ENCODE measurements at places on chromosomes 7 and 10. TPM values are rescaled to one million over a fixed set of nuclear protein-coding genes. Genes with fewer than 3 reads are reported as not detected.

DNA sequence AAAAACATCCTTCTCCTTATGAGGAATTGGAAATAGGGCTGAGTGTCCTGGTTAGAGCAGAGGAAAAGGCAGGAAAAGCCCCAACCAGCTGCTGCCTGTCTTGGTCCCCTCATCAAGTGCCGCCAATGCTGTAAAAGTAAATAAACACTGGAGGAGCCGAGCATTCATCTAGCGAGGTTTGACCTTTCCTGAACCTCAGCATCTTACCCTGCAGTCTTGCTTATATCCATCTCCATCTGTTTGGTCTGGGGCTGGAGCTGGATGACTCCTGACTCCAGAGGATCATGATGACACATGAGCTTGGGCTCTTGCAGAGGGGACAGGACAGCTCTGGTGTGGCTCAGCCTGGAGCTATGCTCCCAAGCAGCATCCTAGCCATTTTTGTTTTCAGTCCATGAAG, 501.1 kb downstream of the TNS3 start:
- no peaks in the 10 kb centered on the region for H3K27me3 ChIP-seq
- no peaks in the 10 kb centered on the region for H3K36me3 ChIP-seq
- no peak overlapping the region for H3K4me3 ChIP-seq
- H3K4me1 ChIP-seq = peaks cover 18% of the 10 kb centered on the region

DNA sequence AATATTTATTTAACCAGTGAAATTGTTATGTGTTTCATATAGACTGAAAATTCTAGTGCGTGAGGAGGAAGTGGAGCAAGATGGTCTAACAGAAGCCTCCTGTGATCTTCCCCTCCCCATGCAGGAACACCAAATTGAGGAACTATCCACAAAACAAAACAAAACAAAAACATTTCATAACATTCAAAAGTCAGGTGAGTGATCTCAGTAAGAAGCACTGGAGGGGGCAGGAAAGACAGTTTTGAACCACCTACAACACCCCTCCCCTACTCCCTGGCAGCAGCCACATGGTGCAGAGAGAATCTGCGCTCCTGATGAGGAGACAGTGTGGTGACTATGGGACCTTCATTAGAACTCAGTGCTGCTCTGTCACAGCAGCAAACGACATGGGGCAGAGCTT, 221.9 kb upstream of the SEMA3C start:
- H3K27ac ChIP-seq = no peak overlapping the region
- no peaks in the 10 kb centered on the region for H3K36me3 ChIP-seq
- H3K4me3 ChIP-seq = no peak overlapping the region
- no peak for DNase-seq

GRCh38 chr10:74587109-74587854, 239.1 kb upstream of the KAT6B start:
- H3K27ac ChIP-seq = no peak overlapping the region
- no peaks in the 10 kb centered on the region for H3K27me3 ChIP-seq
- no peaks in the 10 kb centered on the region for H3K36me3 ChIP-seq
- no peak for DNase-seq
- H3K4me3 ChIP-seq = no peak overlapping the region

- peaks cover 36% of the 10 kb centered on the region for H3K27me3 ChIP-seq
- H3K36me3 ChIP-seq = no peaks in the 10 kb centered on the region
- DNase-seq = no peak
- H3K27ac ChIP-seq = no peak overlapping the region
Measured at GRCh38 chr7:1421946-1422345, 37.3 kb downstream of the MICALL2 start.

- no peaks in the 10 kb centered on the region for H3K27me3 ChIP-seq
- H3K27ac ChIP-seq = no peak overlapping the region
- no peaks in the 10 kb centered on the region for H3K4me1 ChIP-seq
- H3K36me3 ChIP-seq = no peaks in the 10 kb centered on the region
- H3K4me3 ChIP-seq = no peak overlapping the region
Measured at GRCh38 chr10:109432281-109432680, 491.0 kb downstream of the XPNPEP1 start.

- peaks cover 12% of the 10 kb centered on the region for H3K4me1 ChIP-seq
- no peak overlapping the region for H3K27ac ChIP-seq
- no peaks in the 10 kb centered on the region for H3K36me3 ChIP-seq
Measured at GRCh38 chr7:41315764-41316163, 387.1 kb downstream of the INHBA start.

GRCh38 chr10:60135020-60135419, 228.7 kb upstream of the CCDC6 start:
- H3K4me3 ChIP-seq = no peak overlapping the region
- H3K27ac ChIP-seq = no peak overlapping the region
- no peaks in the 10 kb centered on the region for H3K36me3 ChIP-seq
- no peaks in the 10 kb centered on the region for H3K27me3 ChIP-seq
- peaks cover 7% of the 10 kb centered on the region for H3K4me1 ChIP-seq

DNA sequence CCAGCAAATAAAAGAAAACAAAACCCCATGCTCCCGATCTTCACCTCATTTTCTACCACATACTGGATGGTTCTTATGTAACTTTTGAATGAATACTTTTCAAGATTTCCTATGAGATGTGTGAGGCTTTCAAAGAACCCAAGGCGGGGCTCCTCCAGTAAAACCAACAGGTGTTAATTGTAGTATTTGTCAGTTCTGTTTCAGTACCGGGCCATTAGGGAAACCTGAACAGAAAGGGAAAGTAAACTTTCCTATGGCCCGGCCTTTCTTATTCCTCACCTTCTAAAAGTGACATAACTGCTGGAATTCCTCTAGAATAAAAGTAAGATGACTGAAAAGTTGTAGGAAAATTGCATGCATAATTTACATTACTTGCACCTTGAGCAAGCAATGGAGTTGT, 672.9 kb downstream of the MAGI2 start:
- H3K4me1 ChIP-seq = no peaks in the 10 kb centered on the region
- no peaks in the 10 kb centered on the region for H3K27me3 ChIP-seq
- DNase-seq = no peak

DNA sequence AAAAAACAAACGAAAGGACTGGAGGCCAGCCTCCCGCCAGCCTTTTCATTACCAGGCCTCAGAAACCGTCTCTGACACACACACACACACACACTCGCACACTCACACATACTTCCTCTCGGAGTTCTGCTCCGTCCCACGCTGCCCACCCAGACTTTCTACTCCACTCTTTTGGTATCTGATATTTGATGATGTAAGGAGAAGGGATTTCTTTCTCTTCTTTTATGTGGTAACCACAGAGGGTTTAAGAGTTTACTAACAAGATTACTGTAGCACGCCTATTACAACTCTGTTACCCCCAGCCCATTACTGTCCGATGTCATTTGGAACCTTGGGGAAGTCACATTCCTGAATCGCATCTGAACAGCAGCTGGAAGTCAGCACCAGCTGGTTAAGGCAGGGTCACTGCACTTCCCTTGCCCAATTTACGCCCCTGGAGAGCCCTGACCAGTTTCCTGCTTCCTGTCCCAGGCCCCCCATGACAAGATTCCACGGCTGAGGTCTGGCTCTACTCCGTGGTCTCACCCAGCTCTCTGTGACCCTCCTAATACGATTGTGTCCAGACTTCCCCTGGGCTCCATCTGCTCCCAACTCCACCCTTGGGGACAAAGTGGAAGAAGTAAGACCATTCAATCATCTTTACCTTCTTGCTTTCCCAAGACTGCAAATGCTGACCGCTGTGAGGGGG, 1.1 kb downstream of the DENND2A start:
- H3K4me3 ChIP-seq = peak overlapping the region; percentile 73
- peak; percentile 93 for DNase-seq
- H3K36me3 ChIP-seq = peaks cover 4% of the 10 kb centered on the region
- H3K27ac ChIP-seq = peak overlapping the region; percentile 86
- no peaks in the 10 kb centered on the region for H3K27me3 ChIP-seq

DNA sequence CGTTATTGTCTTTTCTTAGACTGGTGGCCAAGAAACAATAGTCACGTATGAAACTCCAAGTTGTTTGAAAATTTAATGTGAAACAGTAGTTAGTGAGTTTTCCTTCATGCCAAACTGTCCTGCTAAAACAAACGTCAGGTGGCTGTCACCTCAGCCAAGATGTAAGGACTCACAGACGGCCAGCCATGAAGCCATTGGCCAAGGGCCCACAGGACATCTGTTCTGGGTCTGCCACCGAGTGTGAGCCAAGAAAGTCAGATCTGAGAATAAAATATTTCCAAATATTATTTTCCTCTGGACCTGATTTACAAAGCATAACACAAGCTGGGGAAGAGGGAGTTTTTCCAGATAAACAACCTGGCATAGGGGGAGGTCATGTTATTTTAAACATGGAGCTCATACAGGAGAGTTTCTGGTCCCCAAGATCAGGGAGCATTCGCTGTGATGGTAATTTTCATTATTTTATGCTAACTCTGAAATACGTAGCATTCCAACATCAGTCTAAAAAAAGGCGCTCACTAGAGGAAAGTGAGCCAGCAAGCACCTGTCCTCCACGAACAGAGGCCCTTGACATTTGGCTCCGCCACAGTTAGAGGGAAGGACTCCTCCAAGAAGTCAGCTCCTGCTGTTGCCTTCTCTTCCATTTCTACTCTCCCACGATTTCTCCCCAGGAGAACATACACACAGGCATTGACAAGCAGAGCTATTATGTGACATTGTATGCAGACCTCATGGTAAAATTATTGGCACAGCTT, 38.9 kb upstream of the LANCL2 start:
- H3K4me1 ChIP-seq = no peaks in the 10 kb centered on the region
- H3K36me3 ChIP-seq = no peaks in the 10 kb centered on the region
- DNase-seq = no peak
- no peak overlapping the region for H3K27ac ChIP-seq
- H3K4me3 ChIP-seq = no peak overlapping the region
- H3K27me3 ChIP-seq = 0 out of 2 replicates have a peak, but pooled peaks cover 7% of the 10 kb centered on the region

DNA sequence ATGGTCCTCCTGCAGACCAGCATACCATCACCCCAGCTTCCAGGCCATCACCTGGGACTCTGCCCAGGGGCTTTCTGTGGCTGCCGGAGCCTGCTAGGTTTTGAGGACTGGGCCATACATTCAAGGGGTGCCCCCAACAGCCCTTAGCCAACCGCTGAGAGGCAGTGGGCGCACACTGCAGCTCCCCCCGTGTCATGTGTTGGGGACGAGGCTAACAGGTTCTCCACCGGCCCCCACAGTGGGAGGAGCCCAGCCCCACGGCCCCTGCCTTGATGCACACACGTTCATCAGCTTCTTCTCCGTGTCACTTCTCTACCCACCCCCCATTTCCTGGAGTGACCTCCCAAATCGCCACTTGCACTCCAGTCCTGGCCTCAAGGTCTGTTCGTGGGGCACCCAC, 543.2 kb upstream of the FOXK1 start:
- no peak overlapping the region for H3K27ac ChIP-seq
- no peaks in the 10 kb centered on the region for H3K4me1 ChIP-seq
- no peaks in the 10 kb centered on the region for H3K27me3 ChIP-seq
- no peak overlapping the region for H3K4me3 ChIP-seq
- DNase-seq = no peak
- H3K36me3 ChIP-seq = no peaks in the 10 kb centered on the region

GRCh38 chr10:125343118-125343925, 183.0 kb upstream of the CTBP2 start:
- DNase-seq = no peak
- no peak overlapping the region for H3K4me3 ChIP-seq
- H3K4me1 ChIP-seq = no peaks in the 10 kb centered on the region
- H3K36me3 ChIP-seq = no peaks in the 10 kb centered on the region
- no peaks in the 10 kb centered on the region for H3K27me3 ChIP-seq
- H3K27ac ChIP-seq = no peak overlapping the region

- peaks cover 25% of the 10 kb centered on the region for H3K4me1 ChIP-seq
- no peak for DNase-seq
- no peak overlapping the region for H3K27ac ChIP-seq
- H3K4me3 ChIP-seq = no peak overlapping the region
Measured at GRCh38 chr10:132316133-132316532, 8.4 kb upstream of the STK32C start.

DNA sequence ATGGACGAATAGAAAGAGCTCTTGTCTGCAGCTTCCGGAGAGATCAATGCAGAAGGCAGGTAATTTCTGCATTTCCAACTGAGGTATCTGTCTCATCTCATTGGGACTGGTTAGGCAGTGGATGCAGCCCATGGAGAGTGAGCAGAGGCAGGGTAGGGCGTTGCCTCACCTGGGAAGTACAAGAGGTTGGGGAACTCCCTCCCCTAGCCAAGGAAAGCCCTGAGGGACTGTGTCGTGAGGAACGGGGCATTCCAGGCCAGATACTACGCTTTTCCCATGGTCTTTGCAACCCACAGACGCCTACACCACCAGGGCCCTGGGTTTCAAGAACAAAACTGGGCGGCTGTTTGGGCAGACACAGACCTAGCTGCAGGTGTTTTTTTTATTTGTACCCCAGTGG, 186.3 kb downstream of the ETV1 start:
- H3K27me3 ChIP-seq = no peaks in the 10 kb centered on the region
- DNase-seq = no peak
- peaks cover 3% of the 10 kb centered on the region for H3K4me1 ChIP-seq
- no peak overlapping the region for H3K4me3 ChIP-seq
- no peak overlapping the region for H3K27ac ChIP-seq
- no peaks in the 10 kb centered on the region for H3K36me3 ChIP-seq

- no peak overlapping the region for H3K4me3 ChIP-seq
- no peak for DNase-seq
- no peaks in the 10 kb centered on the region for H3K36me3 ChIP-seq
Measured at GRCh38 chr10:20887706-20888555, 9.2 kb downstream of the NEBL start.

GRCh38 chr7:27619492-27619891, 43.2 kb downstream of the HIBADH start:
- DNase-seq = no peak
- no peaks in the 10 kb centered on the region for H3K27me3 ChIP-seq
- peaks cover 23% of the 10 kb centered on the region for H3K36me3 ChIP-seq

DNA sequence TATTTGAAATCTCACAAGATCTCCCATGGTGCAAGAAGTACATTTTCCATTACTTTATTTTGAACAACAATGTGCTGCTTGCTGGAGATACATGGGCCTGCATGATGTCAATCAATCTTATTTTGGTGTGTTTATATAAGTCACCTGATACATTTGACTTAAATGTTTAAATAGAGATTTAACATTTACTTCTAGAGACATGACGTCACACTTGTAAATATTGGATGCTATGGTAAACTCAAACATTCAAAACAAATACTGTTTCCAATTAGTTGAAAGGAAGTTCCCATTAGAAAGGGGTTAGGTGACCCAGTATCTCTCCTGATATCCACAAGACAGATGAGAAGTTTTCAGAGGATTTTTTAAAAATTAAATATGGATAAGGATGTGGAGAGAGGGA, 214.5 kb downstream of the NSUN6 start:
- H3K36me3 ChIP-seq = no peaks in the 10 kb centered on the region
- no peaks in the 10 kb centered on the region for H3K4me1 ChIP-seq
- H3K27me3 ChIP-seq = no peaks in the 10 kb centered on the region
- no peak overlapping the region for H3K27ac ChIP-seq
- no peak overlapping the region for H3K4me3 ChIP-seq
- no peak for DNase-seq

OR2A42 gene
- total RNA-seq = not detected

AGAP9 gene
- total RNA-seq = 2.0 TPM

CFAP69 gene
- 0.21 TPM for total RNA-seq

MCM10 gene
- total RNA-seq = 39.3 TPM

UPK3B gene
- total RNA-seq = not detected

TAS2R41 gene
- total RNA-seq = not detected

CDC14C gene
- not detected for total RNA-seq
